ENCODE measurements at places on chromosomes 3 and 15.

DNA sequence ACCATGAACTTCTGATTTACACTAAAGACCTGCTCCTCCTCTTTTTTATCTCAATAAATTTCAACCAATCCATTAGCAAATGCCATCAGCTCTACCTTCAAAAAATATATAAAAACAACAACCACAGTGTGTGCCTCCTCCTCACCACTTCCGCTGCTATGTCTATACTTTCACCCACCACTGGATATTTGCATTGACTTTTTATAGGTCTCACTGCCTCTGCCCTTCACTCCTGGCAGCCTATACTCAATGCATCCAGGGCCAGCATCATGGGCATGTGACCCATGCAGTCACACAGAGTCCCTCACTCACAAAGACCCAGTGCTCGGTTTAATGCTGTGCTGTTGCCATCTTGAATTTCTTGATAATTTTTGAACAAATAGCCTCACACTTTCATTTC, 53.5 kb upstream of the CCDC54 start:
- DNase-seq, result no peak

- DNase-seq, result no peak
Observed at GRCh38 chr15:47726399-47726823, 9.1 kb downstream of the SEMA6D start.

GRCh38 chr3:27095553-27096222, 273.5 kb downstream of the NEK10 start:
- no peak for DNase-seq

GRCh38 chr15:84595660-84596059, 5.1 kb upstream of the ZSCAN2 start:
- DNase-seq, result no peak

GRCh38 chr15:96340598-96341512, 10.4 kb downstream of the NR2F2 start:
- DNase-seq, result no peak

DNA sequence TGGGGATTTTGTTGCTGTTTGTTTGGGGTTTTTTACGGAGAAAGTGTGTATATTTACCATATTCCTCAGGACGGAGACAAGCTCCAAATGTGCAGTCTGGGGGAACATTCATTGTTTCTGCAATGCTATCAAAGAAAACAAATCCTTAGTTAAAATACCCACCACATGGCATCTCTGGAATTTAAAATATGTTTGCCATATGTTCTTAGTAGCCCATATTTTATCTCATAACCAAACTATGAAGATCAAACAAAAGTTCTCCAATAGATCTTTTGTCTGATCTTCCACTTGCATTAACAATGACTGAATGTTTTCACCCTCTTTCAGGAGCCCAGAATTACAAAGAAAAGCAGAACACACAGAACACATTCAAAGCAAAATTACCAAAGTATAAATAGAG, 35.3 kb downstream of the EFHB start:
- no peak for DNase-seq

- peak; percentile 2 for DNase-seq
Observed at GRCh38 chr3:67290438-67290837, 292.3 kb downstream of the KBTBD8 start.

DNA sequence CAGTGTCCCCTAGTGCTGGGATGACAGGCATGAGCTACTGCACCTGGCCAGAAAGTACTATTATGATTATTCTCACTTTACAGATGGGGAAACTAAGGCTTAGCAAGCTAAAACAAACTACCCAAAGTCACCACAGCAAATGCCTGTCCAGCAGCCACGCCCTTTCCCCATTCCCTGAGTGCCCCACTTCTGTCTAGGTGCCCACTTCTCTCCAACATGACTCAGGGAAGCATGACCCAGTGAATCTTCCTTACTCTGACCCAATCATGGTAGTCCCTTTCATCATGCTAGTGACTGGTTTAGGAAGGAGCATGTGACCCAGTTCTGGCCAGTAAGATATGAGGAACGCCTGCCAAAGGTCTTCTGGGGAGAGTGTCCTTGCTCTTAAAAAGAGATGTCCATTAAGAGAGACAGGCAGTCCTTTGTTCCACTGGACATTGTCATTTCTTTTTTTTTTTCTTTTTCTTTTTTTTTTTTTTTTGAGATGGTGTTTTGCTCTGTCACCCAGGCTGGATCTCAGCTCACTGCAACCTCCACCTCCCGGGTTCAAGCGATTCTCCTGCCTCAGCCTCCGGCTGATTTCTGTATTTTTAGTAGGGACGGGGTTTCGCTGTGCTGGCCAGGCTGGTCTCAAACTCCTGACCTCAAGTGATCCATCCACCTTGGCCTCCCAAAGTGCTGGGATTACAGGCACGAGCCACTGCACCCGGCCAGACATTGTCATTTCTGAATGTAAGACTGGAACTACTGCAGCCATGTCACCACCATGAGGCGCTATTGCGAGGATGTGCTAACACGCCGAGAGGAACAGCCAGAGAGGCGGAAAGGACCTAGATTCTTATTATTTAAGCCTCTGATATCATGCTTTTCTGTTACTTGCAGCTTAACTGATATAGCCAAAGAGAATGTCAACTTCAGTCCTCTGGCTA, 19.8 kb downstream of the MEGF11 start:
- DNase-seq, result no peak

DNA sequence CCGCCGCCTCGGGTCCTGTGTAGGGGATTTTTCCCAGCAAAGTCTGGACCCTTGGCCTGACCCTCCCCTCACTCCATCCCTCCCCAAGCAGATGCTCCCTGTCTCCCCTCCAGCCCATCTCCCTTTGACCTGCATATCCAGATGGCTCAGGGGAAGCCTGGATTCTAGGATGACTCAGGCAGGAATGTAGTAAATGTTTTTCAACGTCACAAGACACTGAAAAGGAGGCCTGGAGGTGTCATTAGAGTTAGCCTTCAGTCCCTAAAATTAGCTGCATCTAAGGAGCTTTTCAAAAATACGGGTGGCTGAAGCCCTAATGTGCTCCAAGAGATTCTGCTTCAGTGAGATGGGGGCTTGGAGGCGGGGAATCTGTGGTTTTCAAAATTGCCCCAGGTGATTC, 7.2 kb downstream of the ACAN start:
- no peak for DNase-seq

DNA sequence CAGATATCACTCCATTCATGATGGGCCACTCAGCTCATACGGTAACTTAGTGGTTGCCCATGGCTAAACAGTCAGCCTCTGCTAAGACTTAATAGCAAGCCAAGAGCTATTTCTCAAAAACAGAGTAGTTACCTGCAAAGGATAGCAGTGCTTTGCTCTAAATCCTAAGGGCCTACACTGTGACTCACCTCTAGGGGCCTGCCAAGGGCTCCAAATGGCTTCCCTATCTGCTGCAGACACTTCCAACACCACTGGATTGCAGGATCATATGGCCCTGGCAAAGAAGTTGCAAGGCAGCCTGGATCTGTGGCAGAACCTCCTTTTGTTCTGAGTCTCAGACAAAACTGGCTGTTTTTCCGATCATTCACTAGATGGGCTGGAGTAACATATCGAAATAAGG, 17.8 kb downstream of the CGGBP1 start:
- DNase-seq, result no peak

GRCh38 chr3:172478116-172478515, 29.9 kb upstream of the GHSR start:
- DNase-seq, result no peak

DNA sequence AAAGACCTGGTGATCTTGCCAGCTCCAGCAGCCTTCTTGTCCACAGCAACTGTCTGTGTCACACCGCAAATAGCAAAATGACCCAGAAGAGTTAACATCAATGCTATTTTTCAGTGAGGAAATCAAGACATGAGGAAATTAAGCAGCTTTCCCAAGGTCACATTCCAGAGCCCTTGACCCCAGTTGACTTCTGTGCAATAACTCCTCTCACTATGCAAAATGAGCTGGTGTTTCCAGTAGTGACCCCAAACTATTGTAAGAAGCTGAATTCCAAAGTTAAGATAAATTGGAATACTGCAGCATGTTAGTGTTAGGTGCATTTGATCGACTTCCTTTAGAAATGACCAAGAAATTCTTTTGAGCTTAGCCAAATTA, 172.8 kb upstream of the SNTN start:
- DNase-seq, result no peak

GRCh38 chr3:151227266-151227806, 24.3 kb upstream of the GPR171 start:
- no peak for DNase-seq

GRCh38 chr3:132867956-132868355, 145.7 kb upstream of the NPHP3 start:
- DNase-seq, result no peak

DNA sequence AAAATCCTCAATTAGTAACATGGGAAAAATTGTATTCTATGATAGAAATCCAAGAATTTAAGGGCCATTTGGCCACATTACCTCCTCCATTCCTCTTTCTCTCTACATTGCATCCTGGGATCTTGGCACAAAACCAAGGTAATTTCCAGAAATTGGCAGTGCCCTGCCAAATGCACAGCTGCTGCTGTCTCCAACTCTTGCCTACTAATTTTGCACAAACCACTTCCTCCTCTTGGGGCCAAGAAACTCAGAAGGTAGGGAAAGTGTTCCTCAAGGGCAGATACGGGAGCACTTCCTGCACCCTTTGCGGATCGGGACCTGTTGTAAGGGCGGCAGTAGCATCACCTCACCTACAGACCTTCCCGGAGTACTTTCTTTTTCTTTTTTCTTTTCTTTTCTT, 57.8 kb downstream of the MAP3K13 start:
- DNase-seq, result no peak

GRCh38 chr3:57006179-57006657, 54.2 kb upstream of the SPATA12 start:
- no peak for DNase-seq

DNA sequence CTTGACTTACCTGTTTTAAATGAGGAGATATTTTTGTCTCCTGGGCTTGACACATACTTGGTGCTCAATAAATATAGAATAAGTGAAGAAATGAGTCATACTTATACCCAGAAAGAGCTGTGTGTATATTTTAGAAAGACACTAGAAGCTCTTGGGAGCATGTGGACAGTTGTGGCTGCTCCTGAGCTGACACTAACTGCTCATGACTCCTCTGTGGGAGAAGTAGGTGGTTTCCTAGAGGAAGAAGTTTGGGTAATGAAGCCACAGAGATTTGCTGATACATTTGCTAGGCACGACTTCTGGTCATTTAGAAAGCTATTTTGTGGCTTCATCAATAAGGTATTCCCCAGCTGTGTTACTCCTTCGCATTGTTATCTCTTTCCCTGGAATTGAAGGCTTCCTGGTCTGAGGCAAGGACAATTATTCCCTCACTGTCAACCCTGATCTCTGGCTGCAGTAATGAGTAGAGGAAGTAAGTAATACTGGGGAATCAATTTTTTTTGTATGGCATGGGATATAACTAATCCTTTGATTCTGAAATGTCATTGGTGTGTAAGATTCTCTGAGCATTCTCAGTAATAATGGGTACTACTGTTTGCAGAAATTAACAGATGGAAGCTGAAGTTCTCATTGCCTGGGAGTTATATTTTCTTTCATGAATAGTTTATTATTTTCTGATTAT, 79.6 kb upstream of the DCBLD2 start:
- DNase-seq, result no peak

- DNase-seq, result no peak
Observed at GRCh38 chr15:67922106-67922675, 82.3 kb upstream of the RNU6-1 start.

GRCh38 chr15:64464276-64465005, 4.1 kb downstream of the ZNF609 start:
- no peak for DNase-seq

- no peak for DNase-seq
Observed at GRCh38 chr15:71639471-71639870, 170.9 kb upstream of the NR2E3 start.

- peak; percentile 33 for DNase-seq
Observed at GRCh38 chr3:195441992-195442572, 738 bp downstream of the ACAP2 start.

- DNase-seq, result no peak
Observed at GRCh38 chr3:42535981-42536784, 33.7 kb downstream of the VIPR1 start.

DNA sequence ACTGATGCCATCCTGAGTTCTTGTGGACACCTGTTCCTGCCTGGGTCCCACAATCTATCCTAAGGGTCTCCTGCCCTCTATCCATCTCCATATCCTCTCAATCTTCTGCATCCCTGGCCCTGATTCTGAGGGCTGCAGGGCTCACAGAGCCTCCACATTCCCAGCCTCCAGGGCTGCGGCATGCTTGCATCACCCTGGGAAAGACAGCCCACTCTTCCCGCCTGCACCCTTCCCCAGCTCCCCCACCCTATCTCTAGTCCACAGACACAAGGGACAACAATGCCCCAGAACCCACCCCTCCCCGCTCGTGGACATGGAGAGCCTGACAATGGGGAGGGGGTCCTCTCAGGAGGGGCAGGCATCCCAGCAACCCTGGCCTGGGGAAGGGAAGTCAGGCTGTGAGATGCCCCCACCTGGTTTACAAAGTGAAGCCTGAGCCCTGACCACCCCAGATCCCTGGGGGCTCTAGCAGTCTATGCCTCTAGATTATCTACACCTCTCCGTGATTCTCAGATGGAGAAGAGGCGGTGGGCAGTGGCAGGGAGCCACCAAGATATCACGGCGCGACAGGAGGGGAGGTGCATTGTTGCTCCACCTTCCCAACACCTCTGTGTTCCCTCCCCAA, 10.3 kb downstream of the SEMA3G start:
- no peak for DNase-seq

DNA sequence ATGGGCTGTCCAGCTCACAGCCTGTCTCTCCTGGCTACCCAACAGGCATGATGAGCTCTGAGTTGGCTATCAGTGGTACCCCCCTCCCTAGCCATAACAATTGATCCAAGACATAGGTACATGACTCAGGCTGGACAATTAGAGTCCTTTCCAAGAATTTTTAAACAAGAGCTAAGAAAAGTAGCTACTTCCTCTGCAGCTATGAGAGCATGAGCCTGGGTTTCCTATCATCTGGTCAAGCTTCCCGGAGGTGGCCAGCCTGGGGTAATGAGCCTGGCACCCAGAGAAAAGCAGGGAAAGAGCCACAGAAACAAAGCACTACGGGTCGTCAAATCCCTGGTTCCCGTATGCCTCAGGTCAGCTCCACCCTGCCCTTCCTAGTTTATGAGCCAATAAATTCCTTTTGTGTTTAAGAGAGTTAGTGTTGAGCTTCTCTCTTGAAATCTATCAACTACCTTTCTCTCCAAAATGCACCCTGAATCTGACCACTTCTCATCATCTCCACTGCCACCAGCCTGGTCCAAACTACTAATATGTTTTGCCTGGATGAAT, 2.3 kb upstream of the SLC51B start:
- DNase-seq, result no peak

- DNase-seq, result no peak
Observed at GRCh38 chr15:81450721-81451120, 76.7 kb upstream of the TMC3 start.

GRCh38 chr3:124467980-124468902, 262.0 kb upstream of the UMPS start:
- DNase-seq, result peak; percentile 22

- DNase-seq, result no peak
Observed at GRCh38 chr3:187738071-187738330, 7.3 kb downstream of the BCL6 start.

DNA sequence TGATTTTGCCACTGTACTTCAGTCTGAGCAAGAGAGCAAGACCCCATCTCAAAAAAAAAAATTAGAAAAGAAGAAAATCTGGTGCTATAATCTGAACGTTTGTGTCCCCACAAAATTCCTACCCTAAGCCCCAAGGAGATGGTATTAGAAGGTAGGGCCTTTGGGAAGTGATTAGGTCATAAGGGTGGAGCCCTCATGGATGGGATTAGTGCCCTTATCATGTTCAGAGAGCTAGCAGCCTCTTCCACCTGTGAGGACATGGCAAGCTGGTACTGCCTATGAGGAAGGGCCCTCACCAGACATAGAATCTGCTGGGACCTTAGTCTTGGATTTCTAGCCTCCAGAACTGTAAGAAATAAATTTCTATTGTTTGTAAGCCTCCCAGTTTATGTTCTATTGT, 50.4 kb upstream of the FLNB start:
- no peak for DNase-seq
